ENCODE measurements at places on chromosomes 11 and 22.

- DNase-seq: no peak
Observed at GRCh38 chr22:49106096-49106841, 721.4 kb downstream of the BRD1 start.

GRCh38 chr11:42257534-42257933 is 798.1 kb upstream of the LRRC4C start:
- no peak for DNase-seq

DNA sequence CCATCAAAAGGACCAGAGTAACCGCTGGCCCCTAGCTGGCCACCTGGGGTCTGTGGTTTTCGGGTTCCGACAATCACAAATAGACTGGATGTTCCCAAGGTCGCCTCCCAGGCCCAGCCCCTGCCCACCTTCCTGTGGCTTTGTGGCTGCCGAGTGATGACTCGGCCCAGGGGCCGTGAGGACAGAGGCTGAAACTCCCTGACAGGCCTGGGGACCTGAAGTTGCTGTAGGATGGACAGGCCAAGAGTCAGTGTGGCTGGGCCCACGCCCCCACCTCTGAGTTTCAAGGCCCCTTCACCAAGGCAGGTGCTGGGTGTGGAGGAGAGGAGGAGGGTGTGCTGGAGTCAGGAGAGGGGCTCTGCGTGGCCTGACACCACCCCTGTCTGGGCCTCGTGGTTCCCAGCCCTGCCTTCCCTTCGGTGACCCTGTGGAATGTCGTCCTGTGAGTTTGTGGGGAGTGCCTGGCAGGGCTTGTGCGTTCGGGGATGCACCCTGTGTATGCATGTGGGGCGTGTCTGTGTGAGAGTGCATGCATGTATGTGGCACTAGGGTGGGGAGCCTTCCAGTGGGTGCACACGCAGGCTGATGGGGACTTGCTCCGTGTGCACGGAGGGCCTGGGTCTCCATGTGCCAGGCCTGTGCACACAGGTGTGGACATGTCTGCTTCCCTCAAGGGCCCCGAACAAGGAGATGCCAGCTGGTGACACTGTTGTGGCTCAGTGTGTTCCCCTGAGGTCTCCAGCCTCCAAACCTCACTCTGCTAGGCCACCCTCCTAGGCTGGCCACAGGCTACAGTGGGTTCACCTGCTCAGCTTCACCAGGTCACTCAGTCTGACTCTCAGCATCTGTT is 8.4 kb upstream of the MGAT3 start:
- no peak for DNase-seq

- DNase-seq: no peak
Observed at GRCh38 chr11:69003301-69003865, 9.7 kb downstream of the MRGPRF start.

- peak; percentile 28 for DNase-seq
Observed at GRCh38 chr22:40463683-40464082, 93.3 kb downstream of the SGSM3 start.

GRCh38 chr11:36454941-36455631 is 55.0 kb downstream of the TRAF6 start:
- DNase-seq: no peak

DNA sequence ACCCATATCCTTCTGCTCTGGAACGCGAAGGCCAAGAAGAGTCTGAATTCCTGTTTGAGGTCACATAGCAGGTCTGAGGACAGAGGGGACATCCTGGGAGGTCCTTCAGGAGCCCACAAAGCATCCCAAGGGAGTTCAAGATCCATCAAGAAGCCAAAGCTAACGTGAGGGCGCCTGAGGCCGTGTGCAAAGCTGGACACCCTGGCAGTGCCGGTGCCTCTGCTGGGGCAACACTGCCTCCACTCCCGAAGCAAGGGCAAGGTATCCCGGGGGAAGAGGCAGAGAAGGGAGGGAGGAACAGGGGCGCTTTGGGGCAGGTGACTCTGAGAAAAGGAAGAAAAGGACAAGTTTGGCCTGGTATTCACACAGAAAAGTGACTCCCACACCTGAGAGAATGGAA is 50.3 kb upstream of the CDON start:
- DNase-seq: no peak

GRCh38 chr22:24290459-24290858 is 19.8 kb downstream of the SPECC1L start:
- DNase-seq: no peak

DNA sequence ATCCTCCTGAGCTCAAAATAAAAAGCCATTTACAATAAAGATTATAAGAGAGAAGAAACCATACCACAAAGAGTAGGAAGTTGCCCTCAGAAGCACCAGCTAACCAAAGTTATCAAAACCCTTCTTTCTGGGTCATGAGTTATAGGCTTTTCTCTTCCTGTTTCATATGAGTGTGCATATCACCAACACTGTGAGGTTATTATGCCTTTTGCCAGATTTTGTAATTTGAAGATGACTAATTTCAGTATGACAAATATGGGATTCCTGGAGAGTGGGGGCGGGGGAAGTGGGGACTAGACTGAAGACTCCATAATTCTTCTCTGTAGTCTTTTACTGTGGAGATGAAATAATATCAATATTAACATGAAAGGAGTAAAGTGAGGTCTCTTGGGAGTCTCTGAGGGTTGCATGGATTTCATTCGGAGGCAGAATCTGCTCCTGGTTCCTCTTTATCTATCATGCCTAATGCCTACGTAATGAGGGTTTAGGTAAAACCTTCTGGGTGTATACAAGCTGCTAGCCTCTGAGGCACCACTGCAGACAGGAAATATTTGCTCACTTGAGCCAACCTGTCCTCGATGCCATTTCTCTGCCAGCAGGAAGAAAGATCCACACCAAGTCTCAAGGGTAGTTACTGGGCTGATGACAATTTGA is 2.1 kb downstream of the LPXN start:
- DNase-seq: peak; percentile 73

DNA sequence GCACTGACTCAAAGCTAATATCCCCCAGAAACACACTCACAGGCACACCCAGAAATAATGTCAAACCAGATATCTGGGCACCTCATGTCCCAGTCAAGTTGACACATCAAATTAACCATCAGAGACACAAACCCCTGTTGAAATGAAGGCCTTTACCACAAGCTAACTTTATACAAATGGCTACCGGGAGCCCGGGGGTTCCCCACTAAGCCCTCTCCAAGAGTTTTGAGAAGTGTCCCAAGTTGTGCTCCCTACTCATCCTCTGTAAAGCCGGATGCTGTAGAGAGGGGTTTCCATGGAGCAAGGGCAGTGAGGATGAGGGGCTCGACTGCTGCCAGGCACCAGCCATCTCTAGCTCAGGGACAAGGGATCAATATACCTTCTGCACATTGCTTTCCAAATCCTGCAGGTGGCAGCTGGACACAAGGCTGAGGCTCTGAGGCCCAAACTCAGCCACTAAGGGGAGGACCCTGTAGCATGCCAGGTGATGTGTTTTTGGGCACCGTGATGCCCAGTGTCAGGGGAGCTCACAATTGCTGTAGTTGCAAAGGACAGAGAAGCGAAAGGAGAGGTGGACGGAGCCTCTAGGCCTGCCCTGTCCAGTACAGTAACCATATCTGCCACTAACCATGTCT is 145.7 kb downstream of the TTC17 start:
- no peak for DNase-seq

GRCh38 chr11:31801298-31801702 is 9.8 kb downstream of the PAX6 start:
- DNase-seq: no peak

- DNase-seq: no peak
Observed at GRCh38 chr11:3796002-3796311, 1.4 kb downstream of the NUP98 start.

DNA sequence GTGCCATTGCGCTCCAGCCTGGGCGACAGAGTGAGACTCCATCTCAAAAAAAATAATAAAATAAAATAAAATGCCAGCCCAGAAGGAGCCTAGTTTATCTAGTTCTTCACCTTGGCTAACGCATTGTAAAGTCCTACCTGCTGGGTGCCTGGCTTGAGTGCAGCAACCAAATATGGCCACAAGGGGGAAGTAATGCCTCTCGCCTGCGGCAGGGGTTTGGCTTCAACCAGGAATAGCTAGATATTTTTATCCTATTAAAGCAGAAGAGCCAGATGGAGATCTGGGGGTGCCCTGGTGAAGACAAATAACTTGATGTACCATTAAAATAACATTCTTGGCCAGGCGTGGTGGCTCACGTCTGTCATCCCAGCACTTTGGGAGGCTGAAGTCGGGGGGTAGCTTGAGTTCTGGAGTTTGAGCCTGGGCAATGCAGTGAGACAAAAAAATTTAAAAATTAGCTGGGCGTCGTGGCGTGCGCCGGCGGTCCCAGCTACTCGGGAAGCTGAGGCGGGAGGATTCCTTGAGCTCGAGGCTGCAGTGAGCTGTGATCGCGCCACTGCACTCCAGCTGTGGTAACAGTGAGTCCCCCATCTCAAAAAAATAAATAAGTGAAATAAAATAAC is 20.6 kb upstream of the PLEKHB1 start:
- peak; percentile 68 for DNase-seq

DNA sequence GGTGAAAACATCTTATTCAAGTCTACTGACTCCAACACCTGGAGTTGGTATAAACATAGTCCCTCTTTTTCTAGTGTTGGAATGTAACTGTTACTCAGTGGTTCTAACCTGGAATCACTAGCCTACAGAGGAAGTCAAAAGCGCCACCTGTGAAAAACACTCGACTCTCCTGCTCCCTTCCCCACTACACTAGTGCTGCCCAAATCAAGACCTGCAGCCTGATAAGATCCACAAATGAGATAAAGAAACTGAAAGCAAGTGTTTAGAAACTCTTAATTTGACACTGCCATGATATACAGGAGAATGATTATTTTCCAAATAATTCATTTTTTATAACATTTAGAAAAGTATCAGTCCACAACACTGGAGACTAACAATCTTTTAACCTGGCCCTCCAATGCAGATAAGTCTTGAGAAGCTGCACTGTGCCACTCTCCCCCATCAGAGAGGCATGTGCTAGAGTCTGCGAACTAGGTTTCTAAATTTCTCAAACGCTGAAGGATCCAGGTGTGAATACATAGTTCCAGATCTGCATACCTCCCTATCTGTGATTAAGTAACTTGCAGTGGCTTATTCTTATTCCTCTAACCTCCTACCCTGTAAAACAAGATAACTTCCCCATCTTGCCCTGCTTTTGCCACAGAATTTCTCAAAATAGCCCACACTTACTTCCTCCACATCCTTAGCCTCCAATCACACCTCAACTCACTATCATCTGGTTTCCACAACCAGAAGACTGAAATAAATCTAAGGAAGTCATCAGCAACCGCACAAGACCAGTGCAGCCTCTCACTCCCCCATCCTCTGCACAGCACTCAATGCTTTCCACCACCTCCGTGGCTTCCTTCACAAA is 88.1 kb downstream of the RRAS2 start:
- DNase-seq: no peak

DNA sequence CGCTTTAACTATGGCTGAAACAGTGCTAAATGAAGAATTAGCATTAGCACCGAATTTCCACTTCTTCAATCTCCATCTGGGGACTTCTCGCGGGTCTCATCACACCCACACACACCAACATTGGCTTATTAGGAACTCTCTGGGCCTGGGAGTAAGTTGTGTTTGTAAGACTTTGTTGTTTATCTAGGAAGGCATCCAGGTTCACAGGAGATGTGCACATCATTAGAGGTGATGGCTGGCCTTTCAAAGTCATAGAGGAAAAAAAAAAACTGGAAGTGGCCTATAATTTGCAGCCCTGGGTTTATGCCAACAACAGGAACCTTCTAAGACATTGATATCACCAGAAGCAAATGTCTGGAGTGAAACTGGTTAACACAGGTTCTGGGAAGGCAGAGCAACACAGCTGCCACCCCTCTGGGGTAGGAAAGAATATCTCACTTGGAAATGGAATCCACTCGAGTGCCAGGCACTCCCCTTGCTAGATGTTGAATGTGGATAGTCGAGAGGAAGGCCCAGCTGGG is 84.5 kb downstream of the TRAF6 start:
- DNase-seq: no peak

DNA sequence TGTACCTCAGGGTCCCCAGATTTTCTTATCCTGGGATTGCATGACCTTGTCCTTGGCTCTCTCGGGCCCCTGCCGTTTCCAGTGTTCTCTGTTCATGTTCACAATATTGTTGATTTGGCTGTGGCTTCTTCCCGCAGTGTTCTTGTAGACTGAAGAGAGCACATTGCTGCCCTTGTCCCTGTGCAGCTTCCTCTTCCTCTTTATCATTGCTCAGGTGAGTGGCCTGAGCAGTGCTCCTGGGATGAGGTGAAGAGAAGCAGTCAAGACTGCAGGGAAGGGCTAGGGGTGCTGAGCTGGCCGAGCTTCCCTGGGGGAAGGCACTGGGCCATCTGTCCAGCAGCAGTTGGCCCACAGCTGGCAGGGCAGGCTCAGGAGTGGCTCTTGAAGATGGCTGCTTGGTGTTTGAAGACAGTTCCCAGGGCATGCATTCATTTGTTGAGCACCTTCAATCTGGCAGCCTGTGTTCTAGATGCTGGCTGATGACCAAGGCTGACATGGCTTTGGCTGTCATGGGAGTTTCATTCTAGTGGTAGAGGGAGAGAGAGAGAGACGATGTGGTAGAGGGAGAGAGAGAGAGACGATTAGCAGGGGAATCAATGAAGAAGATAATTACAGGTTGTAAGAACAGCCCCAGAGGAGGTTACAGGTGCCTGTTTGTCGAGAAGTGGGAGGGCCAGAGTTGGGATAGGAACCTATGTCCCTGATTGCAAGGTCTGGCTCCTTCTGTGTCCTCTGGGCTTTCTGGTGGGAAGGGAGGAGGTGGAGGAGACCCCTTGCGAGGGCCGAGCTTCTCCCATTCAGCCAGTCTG is 17.4 kb downstream of the BMAL1 start:
- no peak for DNase-seq

DNA sequence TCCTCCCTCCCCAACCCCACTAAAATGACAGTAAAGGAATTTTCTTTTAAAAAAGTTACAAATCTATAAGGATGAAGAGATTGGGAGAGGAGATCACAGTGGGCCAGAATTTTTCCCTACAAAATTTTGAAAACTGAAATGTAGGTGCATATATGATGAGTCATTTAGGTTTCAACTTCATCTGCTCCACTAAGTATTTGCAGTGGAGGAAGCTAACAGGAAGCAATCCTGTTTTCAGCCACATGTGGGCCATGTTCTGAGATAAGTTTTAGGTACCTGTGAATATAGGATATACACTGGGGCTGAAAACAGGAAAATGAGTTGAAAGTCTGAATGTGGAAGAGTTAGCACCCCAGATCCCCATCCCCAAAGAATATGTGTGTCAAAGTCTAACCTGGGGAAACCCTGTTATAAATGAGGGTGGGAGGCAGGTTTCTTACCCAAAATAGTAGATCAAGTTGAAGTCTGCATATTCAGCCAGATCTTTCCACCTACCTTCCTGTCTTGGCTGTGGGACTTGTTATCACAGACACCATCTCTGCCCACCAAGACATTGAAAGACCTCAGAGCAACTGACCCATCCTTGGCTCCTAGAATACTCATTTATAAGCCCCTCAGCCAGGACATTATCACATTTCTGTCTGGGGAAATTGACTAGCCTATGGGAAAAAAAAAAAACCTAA is 87.3 kb downstream of the PACS1 start:
- no peak for DNase-seq
